ENCODE measurements at places on chromosomes 16 and 17.

DNA sequence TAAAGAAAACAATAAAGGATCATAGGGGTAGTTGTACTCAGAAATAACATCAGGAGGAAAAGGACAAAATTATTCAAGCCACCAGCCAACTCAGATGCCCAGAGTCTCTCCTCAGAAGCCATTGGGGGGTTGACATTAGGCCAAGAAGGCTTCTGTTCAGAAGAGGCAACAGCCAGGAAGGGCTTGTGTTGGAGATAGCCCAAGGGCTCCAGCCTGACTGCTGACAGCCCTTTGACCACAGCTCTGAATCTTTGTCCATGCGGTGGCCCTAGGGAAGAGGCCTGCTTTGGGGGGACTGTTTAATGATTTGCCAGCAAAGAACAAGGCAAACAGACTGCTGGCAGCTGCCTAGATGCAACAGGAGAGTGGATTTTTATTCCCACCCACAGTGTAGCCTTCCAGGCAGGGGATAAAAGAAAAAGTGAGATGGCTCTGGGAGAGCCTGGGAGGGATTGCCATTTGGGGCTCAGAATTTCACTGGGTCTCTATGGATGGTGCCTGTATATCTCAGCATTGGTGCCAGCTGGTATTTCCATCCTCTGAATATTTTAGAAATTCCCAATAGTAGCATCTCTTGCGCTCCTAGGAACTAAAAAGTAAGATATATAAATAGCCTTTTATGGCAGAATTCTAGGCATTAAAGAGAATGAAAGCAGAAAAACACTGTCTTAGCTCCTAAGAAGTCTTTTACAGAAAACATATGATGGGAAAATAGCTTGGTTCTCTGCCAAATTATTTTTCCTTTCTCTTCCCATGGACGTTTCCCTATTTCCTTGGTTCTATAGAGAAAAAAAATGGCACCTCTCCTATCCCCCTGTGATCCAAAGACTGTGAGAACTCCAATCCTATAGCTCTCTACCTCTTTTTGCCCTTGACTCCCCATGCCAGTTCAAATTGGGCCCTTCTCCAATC is 29.4 kb upstream of the SUPT4H1 start:
- no peak for DNase-seq

GRCh38 chr16:74896389-74897370 is 88.2 kb downstream of the WDR59 start:
- DNase-seq = no peak

DNA sequence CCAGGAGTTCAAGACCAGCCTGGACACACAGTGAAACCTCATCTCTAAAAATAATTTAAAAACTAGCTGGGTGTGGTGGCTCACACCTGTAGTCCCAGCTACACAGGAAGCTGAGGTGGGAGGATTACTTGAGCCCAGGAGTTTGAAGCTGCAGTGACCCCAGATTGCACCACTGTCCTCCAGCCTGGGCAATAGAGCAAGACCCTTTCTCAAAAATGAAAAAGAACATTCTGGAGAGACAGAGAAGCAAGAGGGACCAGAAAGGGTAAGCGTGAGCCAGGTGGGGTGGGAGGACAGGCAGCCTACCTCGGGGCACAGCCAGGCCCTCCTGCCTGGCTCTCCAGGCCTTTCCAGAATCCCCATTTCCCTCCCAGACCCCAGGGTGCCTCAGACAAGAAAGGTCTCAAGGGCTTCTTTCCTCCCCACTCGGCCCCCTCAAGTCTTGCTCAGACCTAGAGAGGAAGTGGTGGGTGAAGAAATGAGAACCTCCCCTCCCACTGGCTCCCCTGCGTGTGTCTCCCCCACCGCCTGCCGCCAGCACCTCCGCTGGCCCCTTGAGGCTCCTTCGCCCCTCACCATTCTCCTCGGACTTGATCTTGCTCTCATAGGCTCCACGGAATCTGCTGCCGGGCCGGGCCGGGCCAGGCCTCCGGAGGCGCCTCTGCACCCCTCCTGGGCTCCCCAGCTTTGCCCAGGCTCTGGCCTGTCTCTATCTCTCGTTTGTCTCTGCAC is 503 bp downstream of the C16orf54 start:
- no peak for DNase-seq

- no peak for DNase-seq
Measured at GRCh38 chr17:1438593-1439083, 17.4 kb downstream of the CRK start.

GRCh38 chr17:76716146-76716838 is 5.5 kb upstream of the MXRA7 start:
- no peak for DNase-seq

- no peak for DNase-seq
Measured at GRCh38 chr17:63537991-63538692, 12.1 kb upstream of the DCAF7 start.

GRCh38 chr16:30837904-30838303 is 50.9 kb upstream of the ZNF629 start:
- DNase-seq = no peak

DNA sequence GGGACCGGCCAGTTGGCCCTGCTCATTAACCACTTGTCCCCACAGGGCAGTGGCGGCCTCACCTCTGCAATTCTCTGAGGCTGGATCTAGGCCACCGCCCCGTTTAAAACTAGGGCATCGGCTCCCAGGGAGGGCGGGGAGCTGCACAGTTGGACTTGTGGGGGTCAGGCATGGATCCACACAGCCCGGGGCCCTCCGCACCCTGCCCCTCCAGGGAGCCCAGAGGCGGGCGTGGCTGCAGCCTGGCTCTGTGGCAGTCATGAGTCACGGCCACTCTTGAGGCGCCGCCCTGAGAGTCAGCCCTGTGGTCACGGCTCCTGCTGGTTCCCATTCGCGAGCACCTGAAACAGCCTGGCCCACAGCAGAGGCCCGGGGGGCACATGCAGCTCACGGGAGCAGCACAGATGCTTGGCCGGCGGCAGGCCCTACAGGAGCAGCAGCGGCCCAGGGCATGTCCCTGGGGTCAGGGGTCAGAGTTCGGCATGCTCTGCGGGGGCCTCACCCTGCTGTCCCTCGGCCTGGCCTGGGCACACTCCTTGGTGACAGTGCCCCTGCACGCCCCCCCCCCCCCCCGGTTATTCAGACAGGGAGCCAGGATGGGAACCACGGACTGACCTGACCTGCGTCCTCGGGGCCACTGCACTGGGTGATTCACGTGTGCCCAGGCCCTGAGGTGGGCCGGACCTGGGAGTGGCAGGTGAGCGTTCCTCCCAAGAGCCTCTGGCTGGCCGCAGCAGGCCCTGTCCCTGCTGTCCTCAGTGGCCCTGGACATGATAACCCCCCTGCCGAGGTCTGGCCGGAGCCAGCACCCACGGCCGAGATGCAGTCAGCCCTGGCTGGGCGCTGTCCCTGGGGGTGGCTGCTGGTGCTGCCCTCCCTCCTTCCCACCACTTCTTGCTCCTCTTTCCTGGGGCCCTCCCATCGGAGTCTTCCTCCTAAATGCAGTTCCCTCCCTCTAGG is 8.2 kb downstream of the CAPN15 start:
- no peak for DNase-seq

GRCh38 chr16:9903-10665 is 43.3 kb downstream of the POLR3K start:
- no peak for DNase-seq

- no peak for DNase-seq
Measured at GRCh38 chr17:73759734-73760438, 115.6 kb upstream of the SDK2 start.

- no peak for DNase-seq
Measured at GRCh38 chr16:24477492-24477891, 61.9 kb upstream of the RBBP6 start.

DNA sequence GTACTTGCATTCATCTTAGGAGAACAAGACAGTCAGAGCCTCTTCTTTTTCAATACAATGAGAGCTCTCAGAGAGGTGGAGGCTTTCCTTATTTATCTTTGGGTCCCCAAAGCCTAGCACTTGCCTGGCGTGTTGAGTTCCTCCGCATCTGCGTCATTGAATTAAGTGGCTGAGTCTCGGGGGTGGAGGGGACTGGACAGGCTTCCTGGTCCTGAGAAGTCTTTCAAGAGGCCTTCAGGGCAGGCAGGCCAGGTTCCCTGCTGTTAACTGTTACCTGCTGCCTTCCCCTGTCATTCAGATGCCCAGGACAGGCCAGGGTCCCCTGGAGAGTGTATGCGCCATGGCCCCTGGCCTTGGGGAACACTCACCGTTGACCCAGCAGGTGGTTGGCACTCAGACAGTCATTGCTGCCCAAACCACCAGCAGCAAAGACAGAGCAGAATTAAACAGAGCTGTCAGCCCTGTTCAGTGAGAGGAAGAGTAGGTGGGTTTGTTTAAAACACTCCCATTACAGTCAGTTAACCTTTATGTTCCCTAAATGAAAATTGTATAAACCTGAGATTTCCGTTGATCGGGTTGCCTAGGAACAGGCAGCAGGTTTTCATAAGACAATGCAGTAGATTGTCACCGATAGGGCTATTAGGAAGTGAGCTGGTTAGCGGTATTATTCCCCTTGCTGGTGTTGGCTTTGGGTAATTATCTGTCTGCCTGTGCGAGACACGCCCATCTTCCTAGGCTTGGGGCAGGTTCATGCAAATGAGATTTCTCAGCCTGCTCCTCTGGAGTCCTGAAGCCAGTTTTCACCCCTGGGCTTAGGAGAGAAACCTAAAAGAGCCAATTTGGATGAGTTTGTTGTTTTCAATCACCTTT is 132.7 kb downstream of the CCDC182 start:
- no peak for DNase-seq

DNA sequence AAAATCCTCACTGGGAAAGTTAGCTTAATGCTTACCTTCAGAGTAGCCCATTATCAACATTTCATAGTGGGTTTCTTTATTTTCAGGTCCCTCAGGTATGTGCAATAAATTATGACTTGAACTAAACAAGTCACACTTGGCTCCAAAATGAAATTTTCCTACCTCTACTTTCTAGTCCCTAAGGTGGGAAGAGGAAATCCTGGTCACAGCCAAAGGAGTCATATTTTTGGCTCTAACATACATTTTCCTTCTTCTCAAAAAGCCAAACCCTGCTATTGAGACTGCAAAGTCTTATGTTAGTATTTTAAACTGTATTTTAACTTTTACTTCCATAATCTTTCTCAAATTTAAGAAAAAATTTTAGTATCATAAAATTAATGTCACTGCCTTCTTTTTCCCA is 128.9 kb downstream of the BRIP1 start:
- DNase-seq = no peak

- no peak for DNase-seq
Measured at GRCh38 chr16:31876951-31877828, 3.6 kb downstream of the ZNF267 start.

- DNase-seq = peak; percentile 68
Measured at GRCh38 chr17:66676421-66676820, 158.5 kb upstream of the CACNG5 start.

DNA sequence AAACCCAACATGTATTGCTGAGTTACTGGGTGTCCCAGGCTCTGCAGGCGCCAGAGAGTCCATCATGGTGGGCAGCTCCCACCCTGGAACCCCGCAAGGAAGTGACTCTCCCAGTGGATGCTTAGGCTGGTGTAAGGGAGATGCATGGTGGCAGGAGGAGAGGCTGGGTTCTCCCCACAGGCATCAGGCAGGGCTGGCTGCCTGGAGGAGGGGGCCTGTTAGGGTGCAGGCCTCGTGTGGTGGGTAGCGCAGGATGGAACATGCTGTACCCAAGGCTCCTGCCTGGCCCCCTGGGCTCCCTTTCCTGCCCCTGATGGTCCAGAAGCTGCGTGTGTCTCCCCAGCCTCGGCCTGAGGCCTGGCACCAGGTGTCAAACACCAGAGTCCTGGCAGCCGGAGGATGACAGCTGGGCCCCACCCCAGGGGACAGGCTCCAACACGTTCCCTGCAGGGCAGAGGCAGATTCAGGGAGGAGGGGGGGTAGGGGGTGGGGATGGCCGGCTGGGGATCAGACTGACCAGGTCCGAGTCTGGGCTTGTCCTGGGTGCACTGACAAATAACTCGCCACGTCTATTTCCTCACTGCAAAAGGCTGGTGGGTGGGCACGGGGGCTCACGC is 40.2 kb upstream of the CIBAR2 start:
- DNase-seq = no peak

- no peak for DNase-seq
Measured at GRCh38 chr17:21289175-21289901, 4.8 kb downstream of the MAP2K3 start.

- DNase-seq = peak; percentile 48
Measured at GRCh38 chr16:48409839-48410632, 24.8 kb upstream of the SIAH1 start.

GRCh38 chr16:85761861-85762260 is 11.0 kb upstream of the C16orf74 start:
- DNase-seq = no peak

Measured in HuH-7.5 (cell line).